ENCODE measurements at places on chromosomes 4 and X.

DNA sequence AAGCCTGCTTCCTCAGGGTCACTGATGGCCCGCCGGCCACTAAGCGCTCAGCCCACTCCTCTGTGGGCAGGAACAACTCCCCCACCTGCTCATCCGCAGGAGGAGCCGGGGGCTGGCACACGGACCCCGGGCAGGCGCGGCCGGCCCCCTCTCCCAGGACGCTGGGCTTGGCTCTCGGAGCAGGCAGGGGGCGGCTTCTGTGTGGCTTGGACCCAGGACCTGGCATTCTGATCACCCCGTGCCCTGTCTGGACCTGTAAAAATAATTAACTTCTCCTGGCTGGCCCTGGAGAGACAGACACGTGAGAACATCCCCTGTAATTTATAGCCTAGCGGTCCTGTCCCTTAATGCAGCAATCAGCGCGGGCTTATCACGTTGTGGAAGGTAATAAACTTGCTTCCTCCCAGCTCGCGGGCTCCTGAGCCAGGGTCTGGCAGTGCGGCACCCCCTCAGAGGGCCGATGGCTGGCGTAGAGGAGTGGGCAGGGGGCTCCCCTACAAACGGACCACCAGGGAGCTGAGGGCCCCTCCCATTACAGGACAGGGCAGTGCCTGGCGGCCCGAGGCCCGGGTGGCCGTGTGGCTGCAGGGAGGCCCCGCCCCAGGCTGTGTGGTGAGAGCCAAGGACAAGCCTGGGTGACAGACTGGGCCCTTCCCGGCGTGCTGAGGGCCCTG, 84.5 kb upstream of the NKX1-1 start:
- DNase-seq: no peak

- DNase-seq: no peak
Observed at GRCh38 chrX:107107459-107107858, 11.2 kb downstream of the RBM41 start.

- peak; percentile 73 for DNase-seq
Observed at GRCh38 chr4:112633477-112634235, 3.1 kb downstream of the ZGRF1 start.

- DNase-seq: no peak
Observed at GRCh38 chrX:71183341-71183740, 38.7 kb downstream of the NLGN3 start.

- peak; percentile 58 for DNase-seq
Observed at GRCh38 chr4:16532240-16532970, 306.1 kb upstream of the TAPT1 start.

DNA sequence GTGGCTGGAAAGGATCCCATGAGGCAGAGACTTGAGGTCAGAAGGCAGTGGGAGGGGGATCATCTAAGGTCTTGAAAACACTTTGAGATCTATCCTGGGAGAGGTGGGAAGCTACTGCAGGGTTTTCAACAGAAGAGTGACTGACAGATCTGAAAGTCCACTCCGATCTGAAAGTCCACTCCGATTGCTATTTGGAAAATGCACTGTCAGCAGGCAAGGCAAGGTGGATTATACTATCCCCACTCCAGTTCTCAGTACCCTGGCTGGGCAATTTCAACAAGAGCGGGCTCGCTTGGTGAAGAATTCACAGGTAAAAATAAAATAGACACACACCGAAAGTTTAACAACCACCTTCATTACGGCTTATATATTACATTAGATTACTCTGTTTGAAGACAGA, 42.3 kb upstream of the C1QTNF7 start:
- no peak for DNase-seq

GRCh38 chrX:13386636-13387035, 66.8 kb upstream of the ATXN3L start:
- DNase-seq: no peak

- DNase-seq: no peak
Observed at GRCh38 chrX:21374994-21375707, 933 bp downstream of the CNKSR2 start.

- no peak for DNase-seq
Observed at GRCh38 chr4:74755486-74755885, 38.8 kb downstream of the BTC start.

DNA sequence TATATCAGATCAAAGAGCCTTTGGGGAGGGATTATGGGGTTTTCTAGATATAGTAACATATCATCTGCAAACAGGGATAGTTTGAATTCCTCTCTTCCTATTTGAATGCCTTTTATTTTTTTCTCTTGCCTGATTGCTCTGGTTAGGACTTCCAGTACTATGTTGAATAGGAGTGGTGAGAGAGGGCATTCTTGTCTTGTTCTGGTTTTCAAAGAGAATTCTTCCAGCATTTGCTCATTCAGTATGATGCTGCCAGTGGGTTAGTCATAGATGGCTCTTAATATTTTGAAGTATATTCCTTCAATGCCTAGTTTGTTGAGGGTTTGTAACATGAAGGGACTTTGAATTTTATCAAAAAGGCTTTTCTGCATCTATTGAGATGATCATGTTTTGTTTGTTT, 25.6 kb upstream of the ABCB7 start:
- no peak for DNase-seq

DNA sequence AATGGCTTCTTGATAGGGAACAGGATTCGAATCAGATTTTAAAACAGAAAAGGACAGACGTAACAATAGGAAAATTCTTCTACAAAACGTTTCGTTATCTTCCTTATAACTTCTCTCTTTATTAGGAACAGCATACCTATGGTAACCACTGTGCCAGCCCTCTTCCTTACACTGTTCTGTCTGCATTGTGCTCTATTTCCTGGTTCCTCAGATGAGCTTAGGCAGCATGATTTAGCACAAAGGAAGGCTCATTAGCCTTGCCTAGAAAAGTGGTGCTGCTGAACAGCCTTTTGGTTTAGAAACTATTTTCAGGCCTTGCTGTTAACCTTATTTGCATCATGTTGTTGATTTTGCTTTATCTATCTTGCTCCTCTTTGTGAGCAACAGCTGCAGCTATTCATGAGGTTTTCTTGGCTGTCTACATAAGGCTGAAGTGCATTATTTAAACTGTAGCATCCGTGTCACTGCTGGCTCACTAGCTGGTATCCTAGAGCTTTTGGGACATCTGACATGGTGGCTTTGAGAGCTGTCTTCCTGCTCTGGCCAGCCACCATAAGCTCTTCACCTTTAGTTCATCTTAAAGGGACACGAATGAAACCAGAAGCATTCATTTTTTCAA, 69.9 kb upstream of the NRK start:
- no peak for DNase-seq

DNA sequence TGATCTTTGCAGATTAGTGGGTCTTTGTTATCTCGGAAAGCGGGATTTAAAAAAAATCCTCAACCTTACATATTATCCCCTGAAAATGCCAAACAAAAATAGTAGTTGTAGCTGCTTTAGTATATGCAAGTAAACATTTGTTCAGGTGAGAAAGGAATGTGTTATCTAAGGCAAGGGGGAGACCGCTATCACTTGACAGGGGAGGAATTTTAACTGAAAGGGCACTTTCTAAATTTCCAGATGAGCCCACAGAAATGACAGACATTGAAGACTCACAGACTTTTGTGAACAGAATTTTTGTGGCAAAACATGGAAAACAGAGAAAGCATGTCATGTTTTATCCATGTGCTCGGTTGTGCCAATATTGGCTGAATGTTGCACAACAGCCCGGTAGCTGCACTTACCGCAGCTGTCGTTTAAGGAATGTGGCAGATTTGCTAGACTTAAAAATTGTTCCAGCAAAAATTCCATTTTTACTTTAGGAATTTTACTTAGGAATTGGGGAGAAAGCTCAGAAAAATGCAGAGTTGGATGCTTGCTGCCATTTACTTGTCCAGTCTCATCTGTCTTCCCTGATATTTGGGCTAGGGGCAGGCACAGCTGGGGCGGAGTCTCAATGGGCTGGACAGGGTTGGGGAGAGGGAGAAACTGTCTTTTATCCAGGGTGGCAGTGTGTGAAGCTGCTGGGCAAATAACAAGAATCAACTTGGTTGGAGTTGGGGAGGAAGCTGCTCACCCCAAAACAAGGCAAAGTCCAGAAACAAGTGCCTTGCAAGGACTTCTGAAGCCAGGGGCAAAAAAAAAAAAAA, 94.6 kb upstream of the RPS6KA3 start:
- DNase-seq: no peak

- no peak for DNase-seq
Observed at GRCh38 chr4:139534287-139534950, 21.6 kb downstream of the SETD7 start.

GRCh38 chr4:21451032-21451431, 497.5 kb downstream of the KCNIP4 start:
- no peak for DNase-seq

GRCh38 chr4:128866269-128866668, 56.8 kb downstream of the JADE1 start:
- DNase-seq: no peak

DNA sequence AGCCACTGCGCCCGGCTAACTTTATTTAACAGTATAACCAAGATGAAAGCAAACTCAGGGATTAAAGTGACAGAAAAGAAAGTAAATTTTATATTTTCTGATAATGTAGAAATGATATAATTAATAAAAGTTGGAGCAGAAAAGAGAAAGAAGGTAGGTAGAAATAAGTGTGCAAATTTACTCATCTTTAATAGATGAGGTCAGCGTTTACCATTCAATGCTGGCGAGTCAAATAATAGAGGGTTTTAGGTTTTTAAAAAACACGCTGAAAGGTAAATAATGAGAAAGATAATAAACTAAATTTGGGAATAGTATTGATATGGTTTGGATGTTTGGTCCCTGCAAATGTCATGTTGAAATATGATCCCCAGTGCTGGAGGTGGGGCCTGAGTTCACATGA, 13.6 kb downstream of the CDKN2AIP start:
- DNase-seq: no peak

DNA sequence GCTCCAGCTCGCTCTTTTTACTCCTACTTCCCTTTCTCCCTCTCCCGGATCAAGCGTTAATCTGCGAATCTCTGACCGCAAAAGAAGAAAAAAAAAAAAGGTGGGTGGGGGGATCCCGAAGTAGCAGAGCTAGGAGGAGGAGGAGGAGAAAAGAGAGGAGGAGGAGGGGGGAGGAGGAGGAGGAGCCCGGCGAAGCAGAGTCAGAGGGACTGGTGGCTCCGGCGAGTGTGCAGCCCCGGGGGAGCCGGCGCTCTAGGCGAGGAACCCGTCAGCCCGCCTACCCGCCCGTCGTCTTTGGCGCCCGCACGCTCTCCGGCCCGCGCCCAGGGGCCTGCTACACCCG, at the start of gene NHSL2:
Gene NHSL2, plus strand, starts transcription at position 203 of the 343 bp plus-strand sequence.
- no peak for DNase-seq

- no peak for DNase-seq
Observed at GRCh38 chr4:132767901-132768300, 381.2 kb upstream of the PCDH10 start.

DNA sequence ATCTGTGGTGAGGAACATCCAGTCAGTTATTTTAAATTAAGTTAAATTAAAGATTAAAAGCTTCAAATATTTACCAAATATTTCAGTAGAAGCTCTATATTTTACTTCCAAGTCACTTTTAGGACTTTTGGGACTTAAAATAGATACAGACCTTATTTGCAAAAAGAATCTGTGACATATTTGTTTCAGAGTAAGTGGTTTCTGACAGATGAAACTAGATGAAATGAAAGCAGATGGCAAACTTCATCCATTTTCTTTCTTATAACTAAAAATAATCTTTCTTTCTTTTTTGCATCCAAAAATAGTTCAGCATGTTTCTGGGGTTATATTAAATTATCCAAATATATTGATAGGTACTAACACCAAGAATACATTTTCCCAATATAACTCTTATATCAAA, 6.6 kb upstream of the UTP3 start:
- DNase-seq: no peak

DNA sequence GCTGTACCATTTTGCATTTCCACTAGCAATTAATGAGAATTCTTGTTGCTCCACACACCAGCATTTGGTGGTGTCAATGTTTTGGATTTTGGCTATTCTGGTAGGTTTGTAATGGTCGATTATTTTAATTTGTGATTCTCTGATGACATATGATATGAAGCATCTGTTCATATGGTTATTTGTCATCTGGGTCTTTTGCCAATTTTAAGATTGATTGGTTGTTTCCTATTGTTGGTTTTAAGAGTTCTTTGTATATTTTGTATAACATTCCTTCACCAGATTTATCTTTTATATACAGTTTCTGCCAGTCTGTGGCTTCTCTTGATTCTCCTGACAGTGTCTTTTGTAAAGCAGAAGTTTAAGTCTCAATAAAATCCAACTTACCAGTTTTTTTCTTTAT, 18.5 kb upstream of the BDH2 start:
- no peak for DNase-seq

DNA sequence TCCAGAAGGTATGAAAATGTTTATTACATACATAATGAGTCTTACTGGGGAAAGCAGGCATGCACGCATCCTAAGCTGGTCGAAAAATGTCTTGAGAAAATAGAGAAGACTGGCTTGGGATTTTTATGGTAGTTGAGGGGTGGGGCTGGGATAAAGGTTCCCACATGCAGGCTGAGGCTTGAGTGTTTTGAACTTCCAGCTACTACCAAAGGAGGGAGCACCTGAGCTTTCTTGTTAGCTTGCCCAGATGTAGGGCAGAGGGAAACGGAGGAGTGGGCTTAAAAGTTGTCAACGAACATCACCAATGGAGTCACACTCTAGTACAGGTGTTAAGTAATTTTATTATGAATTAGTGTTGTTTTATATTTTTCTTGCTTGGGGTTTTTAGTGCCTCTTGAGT, 39.6 kb upstream of the SRPX start:
- peak; percentile 5 for DNase-seq

- no peak for DNase-seq
Observed at GRCh38 chrX:108735091-108735678, 1.2 kb downstream of the IRS4 start.

DNA sequence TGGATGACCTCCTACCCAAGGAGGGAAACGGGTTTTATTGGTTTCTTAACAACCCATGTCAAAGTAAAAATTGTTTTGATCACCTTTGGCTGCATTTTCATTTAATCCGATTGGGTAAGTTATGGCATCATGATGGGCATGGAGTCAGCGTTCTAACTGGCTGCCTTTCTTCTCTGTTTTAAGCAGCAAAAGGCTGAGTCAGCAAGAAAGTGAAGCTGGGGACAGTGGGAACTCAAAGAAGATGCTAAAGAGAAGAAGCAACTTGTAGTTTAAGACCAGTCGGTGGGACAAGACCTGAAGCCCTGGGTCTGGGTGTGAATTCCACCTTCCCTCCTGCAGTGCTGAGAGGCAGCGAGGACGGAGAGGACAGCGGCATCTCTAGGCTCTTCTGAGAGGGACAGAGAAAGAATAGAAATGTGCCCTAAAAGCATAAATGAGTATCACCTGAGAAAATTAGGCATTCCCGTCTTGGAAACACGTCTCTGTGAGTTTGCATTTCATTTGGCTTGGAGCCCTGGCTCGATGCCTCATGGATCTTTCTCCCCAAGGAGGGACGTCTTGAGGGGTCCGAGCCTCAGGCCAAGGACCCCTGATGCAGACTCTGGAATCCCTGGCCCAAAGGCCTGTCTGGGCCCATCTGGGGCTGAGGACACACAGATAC, 82.0 kb downstream of the CRMP1 start:
- no peak for DNase-seq

- DNase-seq: no peak
Observed at GRCh38 chrX:48465336-48465933, 4.6 kb downstream of the SLC38A5 start.

- no peak for DNase-seq
Observed at GRCh38 chr4:70183940-70184246, 11.6 kb upstream of the ODAM start.
